Neural crest cell (in vitro differentiated cells): ENCODE measurements at places on chromosomes 5 and 9. TPM values are rescaled to one million over a fixed set of nuclear protein-coding genes. Genes with fewer than 3 reads are reported as not detected.

DNA sequence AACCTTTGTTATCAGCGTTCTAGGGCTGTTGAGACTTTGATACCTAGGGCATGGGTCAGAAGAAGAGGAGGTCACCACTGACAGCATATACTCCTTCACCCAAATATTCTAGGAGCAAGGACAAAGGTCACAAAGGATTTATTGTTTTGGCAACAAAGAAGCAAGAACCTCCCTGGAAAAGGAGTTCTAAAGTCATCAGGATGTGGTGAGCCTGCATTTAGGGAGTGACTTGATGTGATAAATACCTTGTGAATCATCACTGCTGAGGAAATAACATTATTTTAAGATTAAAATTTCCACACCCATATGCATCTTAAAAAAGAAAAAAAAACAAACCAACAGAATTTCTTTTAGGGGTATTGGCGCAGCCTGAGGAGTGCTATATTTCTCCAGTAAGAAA, 13.9 kb downstream of the IFNA1 start:
- no peak for DNase-seq

The TMC1 gene
- total RNA-seq, result 0.33 and 0.36 TPM in 2 replicates

GRCh38 chr5:136819526-136820302, 454.4 kb upstream of the TRPC7 start:
- DNase-seq, result no peak

DNA sequence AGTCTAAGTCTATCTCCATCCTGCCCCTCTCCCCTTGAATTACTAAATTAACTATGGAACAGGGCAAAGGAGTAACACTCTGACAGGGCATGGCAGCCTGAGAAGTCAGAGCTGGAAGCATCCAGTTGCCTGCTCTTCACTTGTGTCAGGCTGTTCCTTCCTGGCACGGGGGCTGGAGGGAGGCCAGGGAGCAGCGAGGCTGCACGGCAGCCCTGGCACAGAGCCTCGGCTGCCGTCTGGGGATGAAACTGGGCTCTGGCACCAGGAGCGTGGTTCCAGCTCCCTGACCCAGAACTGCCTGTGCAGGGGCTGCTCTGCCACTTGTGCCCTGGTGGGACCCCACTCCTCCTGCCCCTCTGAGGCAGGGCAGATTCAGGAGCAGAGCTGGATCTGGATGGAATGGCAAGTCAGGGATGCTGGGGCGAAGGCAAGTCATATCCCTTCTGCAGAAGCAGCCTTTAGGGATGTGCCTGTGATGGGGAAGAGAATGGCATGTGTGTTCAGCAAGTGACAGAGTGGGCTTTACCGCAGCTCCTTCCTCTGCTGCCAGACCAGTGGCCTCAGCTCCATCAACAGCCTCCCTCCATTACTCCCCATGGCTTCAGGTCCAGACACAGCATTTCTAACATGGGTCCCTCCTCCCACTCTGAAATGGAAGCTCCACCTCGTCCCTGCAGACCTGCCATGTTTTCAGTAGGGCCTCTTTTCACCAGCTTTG, 42.2 kb upstream of the PDE8B start:
- DNase-seq, result no peak

DNA sequence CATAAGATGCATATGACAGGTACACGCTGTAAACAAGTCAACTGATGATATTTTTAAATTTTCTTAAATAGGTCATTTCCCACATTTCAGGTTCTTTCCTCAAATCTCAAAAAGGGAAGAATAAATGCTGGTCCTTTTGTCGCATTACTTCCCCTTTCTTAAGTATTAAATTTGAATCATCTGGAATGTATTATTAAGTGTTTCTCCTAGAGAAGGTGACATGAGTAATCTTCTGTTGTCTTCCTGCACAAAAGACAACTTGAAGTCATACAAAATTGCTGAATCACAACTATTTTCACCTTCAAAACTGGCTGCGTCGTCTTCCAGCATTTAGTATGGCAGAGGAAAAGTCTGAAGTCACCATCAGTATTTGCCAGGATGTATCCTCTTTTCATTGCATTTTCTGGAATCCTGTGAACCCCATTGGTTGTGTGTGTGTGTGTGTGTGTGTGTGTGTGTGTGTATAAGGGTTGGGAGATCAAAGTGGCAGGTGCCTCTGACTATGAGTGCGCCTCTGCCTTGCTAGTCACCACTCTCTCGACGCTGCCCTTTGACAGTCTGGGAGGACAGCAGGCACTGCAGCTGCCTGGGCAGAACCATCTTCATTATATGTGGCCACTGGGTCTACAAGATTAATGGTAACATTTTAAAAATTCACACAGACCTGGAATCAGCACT, 86.9 kb downstream of the MVB12B start:
- DNase-seq, result no peak

DNA sequence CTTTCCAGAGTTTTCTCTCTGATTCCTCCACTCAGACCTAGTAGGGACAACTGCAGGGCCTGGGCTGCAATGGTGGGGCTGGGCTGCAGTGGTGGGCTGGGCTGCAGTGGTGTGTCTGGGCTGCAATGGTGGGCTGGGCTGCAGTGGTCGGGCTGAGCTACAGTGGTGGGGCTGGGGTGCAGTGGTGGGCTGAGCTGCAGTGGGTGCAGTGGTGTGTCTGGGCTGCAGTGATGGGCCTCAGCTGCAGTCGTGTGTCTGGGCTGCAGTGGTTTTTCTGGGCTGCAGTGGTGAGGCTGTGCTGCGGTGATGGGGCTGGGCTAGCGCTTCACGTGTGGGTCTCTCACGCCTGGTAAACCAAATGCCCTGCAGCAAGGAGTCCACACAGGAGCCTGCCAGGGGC, 27.4 kb downstream of the ABO start:
- DNase-seq, result no peak

The GFI1B gene
- not detected in 2 replicates for total RNA-seq

DNA sequence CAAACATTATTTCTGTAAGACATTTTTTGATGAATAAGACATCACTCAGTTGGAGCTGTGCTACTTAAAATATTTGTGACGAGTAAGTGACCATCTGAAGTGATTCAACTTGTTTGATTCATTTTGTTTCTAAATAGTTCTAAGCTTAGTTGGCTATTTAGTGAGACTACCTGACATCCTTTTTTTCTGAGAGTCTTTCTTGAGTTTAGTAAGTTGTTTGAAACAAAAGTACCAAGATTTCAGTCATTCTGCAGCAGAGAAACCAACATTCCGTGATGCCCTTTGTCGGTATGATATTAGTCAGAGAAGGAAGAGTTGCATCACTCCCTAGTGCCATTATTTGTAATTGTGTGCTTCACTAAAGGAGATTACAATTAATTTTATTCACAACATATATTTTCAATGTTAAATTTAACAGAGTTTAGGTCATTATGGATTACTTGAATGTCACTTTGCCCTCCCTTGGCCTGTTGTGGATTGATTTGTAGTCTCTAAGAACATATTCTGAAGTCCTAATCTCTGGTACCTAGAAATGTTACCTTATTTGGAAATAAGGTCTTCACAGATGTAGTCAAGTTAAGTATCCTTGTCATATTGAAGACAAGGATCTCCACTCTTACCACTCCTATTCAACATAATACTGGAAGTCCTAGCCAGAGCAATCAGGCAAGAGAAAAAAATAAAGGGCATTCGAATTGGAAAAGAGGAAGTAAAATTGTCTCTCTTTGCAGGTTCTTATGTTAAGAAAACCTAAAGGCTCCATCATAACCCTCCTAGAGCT, 212.2 kb downstream of the PCSK1 start:
- no peak for DNase-seq

GRCh38 chr5:111131356-111131755, 39.2 kb downstream of the WDR36 start:
- no peak for DNase-seq

The HAND1 gene
- total RNA-seq, result not detected in 2 replicates

DNA sequence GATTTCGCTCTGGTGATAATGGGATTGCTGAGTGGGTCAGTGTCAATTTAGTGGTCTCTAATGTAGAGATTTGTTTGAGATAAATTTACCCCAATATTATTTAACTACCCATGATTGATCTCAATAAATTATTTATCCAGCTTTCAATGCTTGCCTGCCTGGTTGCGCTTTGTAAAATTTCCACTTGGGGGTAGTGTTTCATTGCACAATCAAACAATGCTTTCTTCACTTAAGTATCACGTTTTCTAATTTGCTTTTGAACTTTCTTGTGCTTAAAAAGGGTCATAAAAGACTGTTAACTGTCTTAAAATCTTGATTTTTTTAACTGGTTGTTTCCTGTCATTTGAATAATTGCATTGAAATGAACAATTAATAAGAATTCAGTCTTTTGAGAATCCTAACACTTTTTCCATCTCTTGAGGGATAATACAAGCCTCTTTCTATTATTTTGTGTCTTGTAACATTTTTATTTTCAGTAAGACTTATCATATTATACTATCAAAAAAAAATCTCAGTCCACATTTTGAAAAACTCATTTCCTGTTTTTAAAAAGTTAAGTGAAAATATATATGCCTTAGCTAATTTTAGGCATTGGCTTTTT, 18.7 kb downstream of the HSD17B4 start:
- DNase-seq, result no peak

GRCh38 chr5:10702911-10703491, 58.0 kb downstream of the DAP start:
- DNase-seq, result no peak

DNA sequence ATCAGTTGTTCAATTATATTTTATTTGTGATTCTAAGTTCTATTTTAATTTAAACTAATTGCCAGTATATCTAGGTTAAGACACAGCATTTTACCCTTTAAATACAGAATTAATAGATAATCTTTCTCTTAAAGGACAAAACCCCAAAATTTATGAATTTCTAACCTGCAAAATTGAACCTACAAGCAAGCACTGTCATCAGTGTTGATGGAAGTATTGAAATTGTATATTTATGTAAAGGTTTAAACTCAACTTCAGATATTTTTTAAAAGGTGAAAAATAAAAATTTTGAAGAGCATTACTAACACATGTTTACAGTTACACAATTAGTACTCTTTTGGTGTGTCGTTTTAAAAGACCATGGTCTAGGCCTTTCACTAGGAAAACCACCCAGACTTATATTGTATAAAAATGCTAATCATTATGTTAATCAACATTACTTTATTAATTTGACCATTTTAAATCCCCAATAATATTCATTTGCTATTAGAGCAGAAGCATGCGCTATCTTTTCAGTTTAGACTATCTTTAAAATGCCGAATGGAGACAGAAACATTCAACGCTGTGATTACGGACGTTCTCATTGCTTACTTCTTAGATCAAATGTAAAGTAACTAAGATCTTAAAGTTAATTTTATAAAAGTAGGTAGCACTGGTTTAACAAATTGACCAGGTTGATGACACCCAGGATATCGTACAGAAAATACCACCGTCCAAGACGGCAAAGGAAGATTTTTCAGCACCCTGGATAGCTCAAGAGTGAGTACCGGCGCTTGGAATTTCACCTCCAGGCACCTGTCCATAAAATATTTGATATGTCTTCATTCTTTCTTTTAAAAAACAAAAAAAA, 3.2 kb downstream of the OTP start:
- DNase-seq, result no peak

DNA sequence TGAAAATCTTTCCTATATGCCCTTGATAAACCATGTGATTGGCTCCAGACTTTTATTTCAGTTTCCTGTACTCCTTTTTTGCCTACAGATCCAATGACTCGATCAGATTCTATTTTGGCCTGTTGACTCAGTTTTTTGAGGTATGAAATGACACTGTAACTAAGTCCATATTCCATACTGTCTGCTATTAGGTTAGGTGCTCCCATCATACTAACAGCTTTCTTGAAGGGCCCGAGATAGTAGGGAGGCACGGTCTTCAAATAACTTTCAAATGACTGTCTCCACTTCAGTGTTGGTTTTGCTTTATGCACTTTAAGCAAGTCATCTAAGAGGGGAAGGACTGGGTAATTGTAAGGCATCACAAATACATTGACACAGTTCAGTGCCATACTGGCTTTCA, 295.4 kb upstream of the DAB2 start:
- DNase-seq, result no peak

- no peak for DNase-seq
Measured at GRCh38 chr5:79974886-79975285, 16.2 kb downstream of the MTX3 start.

DNA sequence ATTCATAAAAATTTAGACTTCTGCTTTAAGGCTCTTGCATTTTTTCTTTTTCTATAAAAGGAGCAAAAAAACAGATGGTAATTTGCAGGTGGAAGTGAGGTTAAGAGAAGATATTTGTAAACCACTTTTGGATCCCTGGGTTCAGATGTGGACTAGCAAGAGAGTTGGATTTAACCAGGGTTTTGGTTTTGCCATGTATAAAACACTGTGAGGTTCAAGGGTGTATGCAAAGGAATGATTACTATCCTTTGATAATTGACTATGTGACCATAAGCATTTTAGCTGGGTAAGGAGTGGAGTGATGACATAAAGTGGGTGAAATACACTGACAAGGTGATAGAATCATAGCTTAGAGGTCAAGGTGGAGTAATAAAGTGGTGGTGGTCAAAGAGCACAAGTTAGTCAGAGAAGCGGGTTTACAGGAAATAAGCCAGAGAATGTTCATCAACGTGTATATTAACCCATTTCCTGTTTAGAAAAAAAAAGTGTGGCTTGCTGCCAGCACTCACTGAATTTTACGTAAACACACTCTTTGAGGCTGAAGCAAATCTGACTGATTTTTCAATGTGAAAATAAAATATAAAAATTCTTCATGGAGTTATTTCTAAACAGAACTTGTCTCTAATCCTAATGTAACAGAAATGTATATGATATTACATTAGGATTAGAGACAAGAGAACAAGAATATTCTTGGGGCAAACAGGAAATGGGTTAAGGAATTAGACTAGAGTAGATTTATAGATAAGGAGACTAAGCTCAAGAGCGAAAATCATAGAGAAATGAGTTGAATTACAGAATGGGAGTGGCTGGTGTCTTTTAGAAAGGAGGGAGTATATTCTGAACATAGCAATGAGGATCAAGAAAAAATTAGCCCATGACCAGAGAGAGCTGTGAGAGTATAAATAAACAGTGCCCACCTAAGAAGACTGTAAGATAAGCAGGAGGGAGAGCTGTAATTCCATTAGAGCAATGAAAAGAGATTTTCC, 74.5 kb downstream of the CDKN2A start:
- DNase-seq, result no peak

The FANCG gene
- 115 and 126 TPM in 2 replicates for total RNA-seq

The JAKMIP2 gene
- 35.6 and 36.8 TPM in 2 replicates for total RNA-seq

GRCh38 chr5:168756453-168757391, 177.6 kb upstream of the PANK3 start:
- DNase-seq, result no peak

GRCh38 chr5:170206216-170206615, 26.6 kb upstream of the C5orf58 start:
- no peak for DNase-seq

The DMGDH gene
- not detected in 2 replicates for total RNA-seq

DNA sequence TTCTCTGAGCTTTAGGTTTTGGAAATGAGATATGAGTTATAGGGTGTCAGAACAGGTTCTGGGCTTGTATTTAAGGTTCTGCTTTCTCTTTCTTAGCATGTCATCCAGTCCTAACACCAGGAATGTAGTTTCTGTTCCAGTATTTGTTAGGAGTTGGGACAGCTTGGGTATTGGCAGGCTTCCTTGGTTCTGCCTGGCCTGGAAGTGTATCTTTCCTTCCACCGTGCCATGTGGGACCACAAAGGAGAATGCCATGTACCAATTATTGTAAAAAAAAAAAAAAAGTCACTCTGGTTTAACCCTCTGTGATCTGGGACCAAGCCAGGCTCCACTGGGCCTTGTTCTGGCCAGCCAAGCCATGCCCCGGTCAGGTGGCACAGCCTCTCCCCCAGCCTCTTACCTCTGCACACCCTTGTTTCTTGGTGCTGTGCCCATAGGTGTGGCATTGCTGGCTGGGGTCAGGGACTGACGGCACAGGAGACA, 47.8 kb downstream of the ARHGAP26 start:
- no peak for DNase-seq

The SLC1A3 gene
- total RNA-seq, result 24.4 and 26.5 TPM in 2 replicates
